Stimulated activated CD8-positive, alpha-beta memory T cell treated with anti-CD3 and anti-CD28 coated beads, Interleukin-4, amount 100 ng/mL, for 24 hours (primary cell): ENCODE measurements at places on chromosomes 6 and 20.

DNA sequence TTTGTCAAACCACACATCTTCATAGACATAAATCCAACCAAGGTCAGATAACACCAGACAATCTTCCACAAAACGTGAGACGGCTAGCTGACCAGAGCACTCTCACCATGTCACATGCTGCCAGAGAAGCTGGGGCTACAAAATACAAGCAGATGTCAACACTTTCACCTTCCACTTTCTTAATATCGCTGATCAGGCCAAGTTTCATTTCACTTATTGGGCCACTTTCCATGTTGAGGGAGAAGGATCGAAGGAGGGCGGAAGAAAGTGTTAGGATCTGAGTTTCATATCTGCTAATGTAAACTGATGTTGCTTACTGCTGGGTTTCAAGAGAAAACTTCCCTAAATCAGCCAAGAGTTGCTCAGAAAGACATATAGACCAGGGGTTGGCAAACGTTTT lies 177.0 kb upstream of the PRDM1 start:
- DNase-seq, result no peak

DNA sequence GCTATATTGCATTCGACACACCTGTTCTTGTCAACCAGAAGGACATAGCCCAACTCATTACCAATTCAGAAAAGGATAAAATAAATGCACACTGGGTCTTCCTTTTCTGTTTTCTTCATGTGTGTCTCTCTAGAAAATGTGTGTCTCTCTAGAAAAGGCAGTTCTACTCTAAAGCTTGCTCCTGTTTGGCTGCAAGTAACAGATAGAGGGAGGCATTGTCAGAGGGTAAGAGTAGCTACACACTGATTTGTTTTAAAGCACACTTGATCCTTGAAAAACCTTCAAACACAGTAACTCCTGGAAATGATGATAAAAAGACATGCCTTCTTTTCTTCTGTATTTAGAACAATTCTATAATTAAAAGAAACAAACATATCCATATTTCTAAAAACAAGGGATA lies 21.3 kb downstream of the GRM1 start:
- DNase-seq, result no peak

DNA sequence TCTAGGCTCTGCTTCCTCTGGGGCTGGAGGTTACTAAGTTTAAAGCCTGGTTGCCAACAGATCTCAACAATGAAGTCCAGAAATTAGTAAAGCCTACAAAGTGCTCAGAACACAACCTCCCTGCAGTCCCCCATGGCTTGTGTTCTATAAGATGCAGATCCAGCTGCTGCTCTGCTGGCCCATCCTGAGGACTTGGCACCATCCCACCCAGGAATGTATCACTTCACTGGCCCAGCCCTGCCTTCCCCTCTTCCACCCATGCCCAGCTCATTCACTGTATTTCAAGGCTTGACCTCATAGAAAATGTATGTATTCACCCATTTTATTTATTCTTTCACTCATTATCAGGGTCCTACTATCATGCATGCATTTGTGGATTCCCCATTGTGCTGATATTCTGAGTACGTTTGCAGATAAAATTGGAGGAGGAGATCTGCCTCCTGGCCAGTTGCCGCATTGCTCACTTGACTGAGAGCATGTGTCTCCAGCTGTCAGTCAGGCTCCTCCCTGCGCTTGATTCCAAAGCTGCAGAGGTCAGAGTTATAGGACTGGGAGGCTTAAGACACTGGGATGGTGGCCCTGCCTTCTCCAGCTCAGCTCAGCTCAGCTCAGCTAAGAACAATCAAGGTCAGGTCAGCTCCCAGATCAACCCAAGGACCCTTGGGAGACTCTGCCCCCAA lies 104.8 kb downstream of the MAFB start:
- no peak for DNase-seq

- no peak for DNase-seq
These were observed 6.3 kb downstream of the BMP6 start for GRCh38 chr6:7732228-7732627.

GRCh38 chr20:4950437-4950836 lies 50.9 kb downstream of the SLC23A2 start:
- DNase-seq, result no peak

GRCh38 chr6:122918714-122919113 lies 77.3 kb upstream of the CLVS2 start:
- DNase-seq, result no peak

DNA sequence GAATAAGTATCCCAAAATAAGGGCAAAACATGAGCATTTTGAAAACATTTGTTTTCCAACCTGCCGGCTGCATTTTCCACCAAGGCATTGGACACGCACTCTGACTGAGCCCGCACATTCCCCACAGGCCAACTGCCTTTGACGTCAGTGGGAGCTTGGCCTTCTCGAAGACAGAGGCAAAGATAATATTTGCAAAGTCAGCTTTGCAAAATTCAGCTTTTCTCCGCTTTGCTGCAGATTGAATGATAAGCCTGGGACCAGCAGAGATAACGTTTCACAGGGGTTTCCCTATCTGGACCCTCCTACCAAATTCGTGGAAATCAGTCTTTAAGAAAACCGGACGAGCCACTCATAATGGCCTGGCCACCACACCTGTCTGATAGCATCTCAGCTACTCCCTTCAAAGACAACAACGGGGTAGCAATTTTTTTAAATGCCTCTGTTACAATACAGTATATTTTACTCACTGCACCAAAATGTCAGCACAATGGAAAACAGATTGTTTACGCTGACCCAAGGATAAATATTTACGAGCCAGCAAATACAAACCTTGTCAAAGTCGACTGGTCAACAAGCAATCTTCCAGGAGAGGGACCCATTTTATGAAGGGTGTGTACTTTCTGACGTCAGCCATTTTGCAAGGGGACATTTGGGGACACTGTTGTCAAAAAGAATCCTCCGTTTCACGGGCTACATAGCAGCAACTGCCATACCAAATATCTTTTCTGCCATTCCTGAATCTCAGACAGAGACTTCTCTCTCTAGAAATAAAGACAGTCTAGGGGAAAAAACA lies 100.5 kb downstream of the TFAP2A start:
- no peak for DNase-seq

DNA sequence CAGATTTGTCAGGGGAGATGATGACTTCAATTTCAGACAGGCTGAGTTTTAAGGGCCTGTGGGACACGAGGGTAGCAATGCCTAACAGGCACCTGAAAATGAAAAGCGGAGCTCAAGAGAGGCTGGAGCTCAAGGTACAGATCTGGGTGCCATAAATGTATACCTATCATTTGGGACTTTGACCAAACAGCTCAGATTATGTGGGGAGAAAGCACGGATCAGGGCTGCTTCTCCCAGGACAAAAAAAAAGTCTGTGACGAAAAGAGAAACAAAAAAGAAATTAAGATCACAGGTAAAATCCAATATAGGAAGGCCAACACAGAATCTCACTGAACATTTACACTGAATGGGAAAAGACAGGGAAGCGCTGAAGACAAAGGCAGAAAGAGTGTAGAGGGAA lies 1.9 kb downstream of the PRELID3B start:
- no peak for DNase-seq
